Stimulated activated CD4-positive, alpha-beta T cell treated with anti-CD3 and anti-CD28 coated beads, Interleukin-15, amount 100 ng/mL, for 1 hour (primary cell): ENCODE measurements at places on chromosomes 2 and 18.

- DNase-seq, result no peak
Measured at GRCh38 chr2:210198326-210198725, 26.9 kb downstream of the ACADL start.

GRCh38 chr2:72827966-72828646 lies 2.3 kb upstream of the EXOC6B start:
- no peak for DNase-seq

GRCh38 chr2:167438206-167438605 lies 549.9 kb downstream of the XIRP2 start:
- DNase-seq, result no peak

- DNase-seq, result no peak
Measured at GRCh38 chr2:3958969-3959368, 255.6 kb downstream of the DCDC2C start.

DNA sequence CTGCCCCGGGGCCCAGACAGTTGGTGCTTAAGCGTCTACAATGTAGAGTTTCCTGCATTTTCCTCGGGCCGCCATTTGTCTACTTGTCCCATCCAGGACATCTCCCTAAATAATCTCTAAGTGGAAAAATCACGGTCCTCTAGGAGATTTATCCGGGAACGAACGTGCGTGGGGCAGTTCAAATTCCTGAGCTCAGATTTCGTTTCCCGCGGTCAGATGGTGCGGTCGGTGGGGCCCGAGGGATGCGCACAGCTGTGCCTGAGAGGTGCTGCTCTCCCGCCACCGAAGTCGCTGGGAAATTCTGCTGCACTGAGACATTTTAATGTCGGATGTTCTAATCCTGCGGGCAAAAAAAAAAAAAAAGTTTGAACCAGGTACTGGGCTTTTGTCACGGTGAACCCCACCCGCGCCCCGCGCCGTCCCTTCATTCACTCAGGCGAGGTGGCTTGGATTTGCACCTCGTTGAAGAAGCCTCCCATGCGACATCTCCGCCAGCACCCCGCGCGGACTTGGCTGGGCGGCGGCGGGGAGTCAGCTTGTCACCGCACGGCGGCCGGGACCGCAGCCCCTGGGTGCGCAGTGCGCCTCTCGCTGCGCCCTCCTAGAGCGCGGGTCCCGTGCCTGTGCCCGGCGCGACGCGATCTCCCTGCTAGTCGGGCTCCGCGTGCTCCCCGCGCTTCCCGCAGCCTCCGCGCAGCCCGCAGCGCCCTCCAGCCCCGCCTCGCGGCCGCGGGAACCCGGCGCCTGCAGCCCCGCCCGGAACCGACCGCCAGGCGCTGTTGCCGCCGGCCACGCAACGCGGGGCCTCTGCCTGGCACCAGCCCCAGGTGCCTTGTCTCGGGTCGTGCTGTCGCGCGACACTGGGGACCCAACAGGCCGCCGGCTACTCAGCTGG lies 191.9 kb upstream of the TCF4 start:
- no peak for DNase-seq

- no peak for DNase-seq
Measured at GRCh38 chr2:54074606-54075341, 40.6 kb upstream of the ACYP2 start.

DNA sequence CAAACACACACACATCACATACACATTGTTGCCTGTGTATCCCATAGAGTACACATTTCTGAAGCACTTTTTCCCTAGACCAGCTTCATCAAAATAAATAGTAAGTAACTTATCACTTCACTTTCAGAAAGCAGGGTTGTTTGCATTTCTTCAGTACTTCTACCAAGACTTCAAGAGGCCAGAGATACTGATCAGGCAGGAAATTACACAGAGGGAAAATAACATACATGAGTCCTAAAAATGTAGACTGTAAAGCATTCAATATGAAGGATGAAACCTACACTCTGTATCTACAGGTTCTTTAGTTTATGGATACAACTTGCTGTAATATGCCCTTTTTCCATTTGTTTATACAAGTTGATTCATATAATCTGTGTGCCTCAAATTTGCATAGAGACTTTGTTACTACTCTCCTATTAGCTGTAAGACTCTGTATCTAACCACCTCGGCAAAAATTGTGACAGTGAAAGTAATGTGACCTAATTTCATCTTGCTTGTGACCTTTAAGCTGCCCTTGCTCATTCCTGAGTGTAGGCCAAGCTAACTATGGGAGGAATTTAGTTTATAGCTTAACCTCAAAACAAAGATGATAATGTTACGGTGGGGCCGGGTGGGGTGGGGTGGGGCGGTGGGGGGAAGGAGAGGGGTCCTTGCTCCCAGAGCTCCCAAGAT lies 228.9 kb upstream of the SPOPL start:
- DNase-seq, result no peak
